Activated CD8-positive, alpha-beta memory T cell treated with anti-CD3 and anti-CD28 coated beads for 1 hour (primary cell): ENCODE measurements at places on chromosomes 7 and 10.

DNA sequence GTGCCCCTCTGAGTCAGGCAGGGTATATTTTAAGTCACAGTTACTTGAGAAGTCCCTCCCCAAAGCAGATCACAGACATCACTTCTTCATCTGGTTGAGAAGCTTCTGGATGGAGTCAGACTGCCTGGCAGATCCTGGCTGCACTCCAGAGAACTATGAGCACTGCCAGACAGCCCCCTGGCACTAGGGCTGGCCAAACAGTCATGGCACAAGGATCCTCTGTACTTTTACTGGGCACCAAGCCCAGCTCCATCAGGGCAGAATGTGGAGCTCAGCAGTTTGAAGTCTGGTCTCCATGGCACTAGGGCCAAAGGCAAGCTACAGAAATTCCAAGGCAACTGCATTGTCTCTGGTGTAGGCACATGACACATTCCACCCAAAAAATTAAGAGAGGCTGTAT is 162.1 kb downstream of the NRG3 start:
- DNase-seq, result no peak

DNA sequence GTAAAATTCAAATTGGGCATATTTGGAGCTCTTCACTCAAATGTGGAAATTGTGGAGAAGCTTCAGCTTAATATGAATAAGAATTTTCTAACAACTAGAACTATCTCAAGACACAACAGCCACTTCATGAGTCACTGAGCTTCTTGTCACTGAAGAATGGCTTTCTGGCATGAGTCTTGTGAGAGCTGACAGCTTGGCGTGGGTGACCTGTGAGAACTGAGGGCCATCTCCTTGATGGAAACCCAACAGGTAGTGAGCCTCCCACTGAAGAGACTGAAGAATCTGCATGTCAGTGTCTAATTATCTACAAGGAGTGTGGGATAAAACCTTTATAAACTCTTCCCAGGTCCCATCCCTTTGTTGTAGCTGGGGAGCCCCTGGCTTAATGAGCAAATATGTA is 66.0 kb downstream of the CLEC2L start:
- DNase-seq, result no peak

DNA sequence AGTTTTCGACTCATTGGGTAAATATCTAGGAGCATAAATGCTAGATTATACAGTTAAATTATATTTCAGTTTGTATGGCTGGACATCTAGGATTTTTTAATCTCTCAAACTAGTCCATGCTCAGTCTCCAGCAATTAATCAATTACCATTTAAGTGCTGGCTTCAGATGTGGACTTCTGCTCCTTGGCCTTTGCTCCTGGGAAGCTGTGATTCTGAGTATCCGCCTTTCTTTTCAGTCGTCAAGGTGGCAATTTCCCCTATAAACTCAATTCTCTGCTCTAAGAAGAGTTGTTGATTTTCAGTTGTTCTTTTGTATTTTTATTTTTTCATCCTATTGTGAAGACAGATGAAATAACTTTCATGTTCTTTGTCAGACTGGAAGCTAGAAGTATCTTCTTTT is 23.7 kb downstream of the TFPI2 start:
- no peak for DNase-seq

GRCh38 chr7:156419782-156420181 is 220.8 kb upstream of the RNF32 start:
- no peak for DNase-seq

DNA sequence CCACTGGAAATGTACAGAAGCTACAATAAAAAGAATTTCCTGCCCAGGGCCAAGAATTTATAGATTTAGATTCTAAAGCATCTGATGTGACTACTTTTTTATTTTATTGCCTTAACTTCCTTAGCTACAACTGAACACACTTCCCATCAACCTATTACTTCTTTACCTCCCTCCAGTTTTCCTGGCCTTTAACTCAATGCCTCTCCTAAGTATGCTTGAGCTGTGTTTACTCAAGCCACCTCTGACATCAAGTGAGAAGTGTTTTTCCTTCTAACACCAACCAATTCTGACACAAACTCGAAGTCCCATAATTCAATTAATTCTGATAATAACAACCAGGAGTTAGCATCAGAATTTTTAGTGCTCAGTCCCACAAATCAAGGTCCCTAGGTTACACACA is 170.0 kb downstream of the IMMP2L start:
- DNase-seq, result no peak

DNA sequence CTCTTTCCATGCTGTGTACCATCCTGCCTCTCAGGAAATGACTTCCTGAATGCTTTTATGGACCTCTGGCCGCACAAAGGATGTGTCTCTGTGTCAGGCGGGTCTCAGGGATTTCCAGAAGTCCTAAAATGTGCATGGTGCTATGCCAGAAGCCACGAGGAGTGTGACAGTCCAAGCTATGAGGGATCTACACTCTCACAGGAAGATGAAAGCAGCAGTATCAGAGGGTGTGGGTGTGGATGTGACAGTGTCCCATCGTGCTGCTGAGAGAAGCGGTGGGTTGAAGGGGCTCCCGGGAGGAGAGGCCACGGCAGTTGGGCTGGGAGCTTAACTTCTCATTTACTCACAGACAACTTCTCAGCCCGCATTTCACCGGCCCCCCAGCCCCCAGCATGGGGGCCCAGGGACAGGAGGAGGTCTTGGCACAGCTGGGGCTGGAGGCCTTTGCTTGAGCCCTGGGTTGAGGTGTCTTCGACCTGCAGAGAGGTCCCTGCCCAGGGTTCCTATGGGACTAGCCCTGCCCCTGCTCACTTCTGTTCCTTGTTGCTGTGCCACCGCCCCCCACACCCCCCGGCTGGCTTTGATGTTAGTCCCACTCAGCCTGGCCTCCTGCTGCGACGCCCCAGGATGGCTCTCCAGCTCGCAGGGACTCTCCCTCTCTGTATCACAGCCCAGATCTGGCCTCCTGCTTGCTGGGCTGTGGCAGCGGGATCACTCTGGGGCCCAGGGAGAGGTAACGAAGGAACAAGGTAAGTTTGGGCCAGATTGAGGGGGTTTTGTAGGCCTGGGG is 30.8 kb upstream of the EMX2 start:
- no peak for DNase-seq

- DNase-seq, result no peak
These were observed 360.5 kb upstream of the GALNT17 start for GRCh38 chr7:70771451-70771850.

DNA sequence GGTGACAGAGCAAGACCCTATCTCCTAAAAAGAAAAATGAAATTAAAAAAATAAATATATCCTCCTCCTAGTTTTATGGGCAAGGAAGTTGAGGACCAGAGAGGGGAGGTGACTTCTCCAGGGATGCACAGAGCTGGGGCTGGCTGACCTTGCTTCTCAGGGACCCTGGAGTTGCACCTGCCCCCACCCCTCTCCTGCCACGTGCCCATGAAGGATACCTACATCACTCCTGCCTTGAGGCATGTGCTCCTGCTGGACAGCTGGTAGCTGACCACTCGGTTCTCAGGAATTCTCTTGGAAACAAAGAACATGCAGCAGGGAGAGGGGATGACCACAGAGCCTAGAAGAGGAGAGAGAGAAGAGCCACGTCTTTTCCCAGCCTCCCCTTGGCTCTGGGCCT is 522 bp downstream of the CCL24 start:
- no peak for DNase-seq

DNA sequence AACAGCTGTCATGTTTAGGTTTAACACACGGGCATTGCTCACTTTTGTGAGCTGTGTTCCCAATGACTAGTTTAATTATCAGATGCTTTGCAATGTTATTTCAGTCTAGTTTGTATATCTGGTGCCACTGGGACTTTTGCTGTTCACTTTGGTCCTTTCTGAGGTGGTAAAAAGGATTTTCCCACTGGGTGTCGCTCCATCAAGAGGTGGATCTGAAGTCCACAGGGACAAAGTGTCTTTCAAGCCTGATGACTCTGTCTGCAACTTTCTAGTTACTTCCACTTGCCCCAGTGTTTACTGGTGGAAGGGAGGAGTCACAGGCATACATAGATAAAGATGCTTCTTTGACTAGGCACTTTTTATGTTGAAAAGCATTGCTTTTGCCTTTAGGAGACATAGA is 242.2 kb downstream of the HGF start:
- DNase-seq, result no peak
